ENCODE measurements at places on chromosomes 13 and 19. TPM values are rescaled to one million over a fixed set of nuclear protein-coding genes. Genes with fewer than 3 reads are reported as not detected.

Gene SPACA4
- total RNA-seq: not detected

Gene KIRREL2
- total RNA-seq: not detected

Gene RNF17
- total RNA-seq: 0.20 TPM

DNA sequence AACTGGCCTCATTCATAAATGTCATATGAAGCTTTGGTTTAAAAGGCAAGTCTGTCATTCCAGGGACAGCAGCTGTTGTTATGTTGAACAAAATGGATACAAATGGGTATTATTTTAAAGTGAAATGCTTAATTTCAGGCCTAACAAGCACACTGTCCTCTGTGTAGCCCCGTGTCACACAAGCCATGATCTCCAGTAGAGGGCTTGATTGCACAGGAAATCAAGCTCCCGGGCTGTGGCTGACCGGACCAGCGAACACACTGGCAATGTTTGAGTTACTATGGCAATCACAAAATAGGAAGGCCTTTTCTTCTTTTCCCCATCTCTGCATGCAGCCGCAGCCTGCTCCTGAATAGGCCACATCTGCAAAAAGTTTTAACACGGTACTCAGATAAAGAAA, 64.0 kb upstream of the GSX1 start:
- DNase-seq: peak; percentile 42

- no peak for DNase-seq
Measured at GRCh38 chr13:107035186-107035585, 467.2 kb upstream of the ARGLU1 start.

DNA sequence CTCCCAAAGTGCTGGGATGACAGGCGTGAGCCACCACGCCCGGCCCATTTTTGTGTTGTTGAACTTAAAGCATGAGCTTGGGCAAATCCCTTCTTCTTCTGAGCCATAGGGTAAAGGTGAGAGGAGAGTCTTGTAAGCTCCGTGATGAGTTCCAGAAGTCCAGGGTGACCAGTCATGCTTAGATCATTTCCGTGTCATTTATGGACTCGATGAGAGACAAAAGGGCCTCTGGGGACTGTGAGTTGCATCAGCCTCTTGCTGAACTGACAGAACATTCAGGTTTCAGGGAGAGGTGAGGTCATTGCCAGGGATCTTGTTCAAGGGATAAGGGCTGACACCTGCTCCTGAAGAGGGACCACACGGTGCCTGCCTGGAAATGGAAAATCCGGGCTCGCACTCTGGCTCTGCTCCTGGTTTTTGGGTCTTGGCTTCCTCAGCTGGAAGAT, 53.6 kb downstream of the GADD45B start:
- peak; percentile 78 for DNase-seq
